ENCODE measurements at places on chromosomes 3 and 15.
A peak's percentile ranks its signal among the peaks of the same experiment; 100 is the strongest.

- no peak for DNase-seq
These were observed 4.8 kb upstream of the CSPG5 start for GRCh38 chr3:47583320-47584075.

DNA sequence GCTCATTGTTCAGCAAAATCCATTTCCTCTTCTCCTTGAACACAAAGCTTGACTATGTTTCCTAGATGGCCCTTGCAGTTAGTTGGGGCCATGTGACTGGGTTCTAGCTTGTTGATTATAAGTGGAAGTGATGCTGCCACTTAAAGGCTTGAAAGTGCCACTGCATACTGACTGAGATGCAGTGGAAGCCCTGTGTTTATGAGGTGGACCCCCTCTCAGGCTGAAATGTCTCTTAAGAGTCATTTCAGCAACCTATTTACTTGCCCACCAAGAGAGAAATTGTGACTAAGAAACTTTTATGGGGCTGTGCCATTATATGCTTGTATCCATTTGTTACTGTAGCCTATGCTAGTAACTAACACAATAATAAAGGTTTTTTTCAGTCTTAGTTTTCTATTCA is 8.4 kb upstream of the ANP32A start:
- DNase-seq = no peak

DNA sequence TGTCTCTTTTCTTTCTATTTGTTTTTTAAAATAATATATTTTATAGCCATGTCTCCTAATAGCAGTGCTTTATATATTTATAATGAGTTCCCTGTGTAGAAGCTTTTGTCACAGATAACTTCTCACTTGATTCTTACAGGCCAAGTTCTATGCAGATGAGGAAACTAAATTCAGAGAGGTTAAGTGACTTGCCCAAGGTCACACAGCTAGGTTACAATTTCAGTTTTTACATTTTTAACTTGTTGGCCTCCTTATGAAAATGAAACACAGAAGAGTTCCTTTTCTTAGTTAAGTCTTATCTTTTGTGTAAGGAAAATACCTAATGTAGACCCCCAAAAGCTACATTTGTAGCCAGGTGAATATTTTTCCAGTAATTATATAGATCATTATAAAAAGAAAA is 83.3 kb upstream of the SOX2 start:
- DNase-seq = no peak

- peak; percentile 64 for DNase-seq
These were observed 668 bp downstream of the MRAS start for GRCh38 chr3:138348754-138349739.

GRCh38 chr3:183554377-183554776 is 1.1 kb downstream of the KLHL6 start:
- DNase-seq = no peak

DNA sequence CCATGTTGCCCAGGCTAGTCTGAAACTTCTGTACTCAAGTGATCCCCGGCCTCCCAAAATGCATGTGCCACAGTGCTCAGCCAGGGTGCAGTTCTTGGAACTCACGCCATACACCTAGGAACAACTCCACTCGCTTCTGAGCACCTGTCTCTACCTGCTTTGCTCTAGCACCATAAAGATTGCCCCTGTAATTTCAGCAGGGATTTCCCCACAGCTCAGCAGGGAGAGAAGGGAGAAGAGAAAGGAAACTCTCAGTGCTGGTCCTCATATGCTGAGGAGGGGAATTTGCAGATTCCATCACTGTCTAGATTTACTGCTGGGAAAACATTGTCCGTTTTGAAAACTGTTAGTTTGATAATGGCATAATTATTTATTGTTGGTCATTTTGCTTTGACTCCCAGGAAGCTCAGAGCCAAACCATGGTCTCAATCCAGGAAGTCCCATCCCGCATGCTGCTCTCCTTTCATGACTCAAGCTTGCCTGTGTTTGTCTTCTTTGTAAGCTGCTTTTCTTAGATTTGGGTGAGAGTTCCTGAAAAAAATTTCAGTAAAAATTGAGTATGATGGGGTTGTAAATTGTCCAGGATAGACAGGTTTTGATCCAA is 24.2 kb downstream of the TRIM71 start:
- no peak for DNase-seq

GRCh38 chr3:63508305-63508704 is 144.2 kb upstream of the SNTN start:
- DNase-seq = no peak

DNA sequence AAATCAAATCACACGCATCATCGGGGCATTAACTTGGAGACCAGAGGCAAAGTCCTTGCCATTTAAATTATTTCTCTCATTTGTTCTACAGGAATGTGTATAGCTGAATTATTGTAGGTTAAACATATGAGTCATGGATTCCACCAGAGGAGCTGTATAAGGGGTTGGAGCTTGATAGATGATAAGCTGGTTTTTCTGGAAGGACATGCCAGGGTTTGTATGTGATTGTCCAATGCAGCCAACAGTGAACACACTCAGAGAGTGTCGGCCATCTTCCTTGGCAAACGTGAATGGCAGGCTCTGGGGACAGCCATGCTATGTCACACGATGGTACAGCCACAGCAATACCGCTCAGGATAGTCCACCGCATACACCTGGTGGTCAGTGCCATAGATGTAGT is 25.1 kb downstream of the SSUH2 start:
- no peak for DNase-seq

- DNase-seq = no peak
These were observed 366.0 kb upstream of the TBL1XR1 start for GRCh38 chr3:177563243-177563780.

DNA sequence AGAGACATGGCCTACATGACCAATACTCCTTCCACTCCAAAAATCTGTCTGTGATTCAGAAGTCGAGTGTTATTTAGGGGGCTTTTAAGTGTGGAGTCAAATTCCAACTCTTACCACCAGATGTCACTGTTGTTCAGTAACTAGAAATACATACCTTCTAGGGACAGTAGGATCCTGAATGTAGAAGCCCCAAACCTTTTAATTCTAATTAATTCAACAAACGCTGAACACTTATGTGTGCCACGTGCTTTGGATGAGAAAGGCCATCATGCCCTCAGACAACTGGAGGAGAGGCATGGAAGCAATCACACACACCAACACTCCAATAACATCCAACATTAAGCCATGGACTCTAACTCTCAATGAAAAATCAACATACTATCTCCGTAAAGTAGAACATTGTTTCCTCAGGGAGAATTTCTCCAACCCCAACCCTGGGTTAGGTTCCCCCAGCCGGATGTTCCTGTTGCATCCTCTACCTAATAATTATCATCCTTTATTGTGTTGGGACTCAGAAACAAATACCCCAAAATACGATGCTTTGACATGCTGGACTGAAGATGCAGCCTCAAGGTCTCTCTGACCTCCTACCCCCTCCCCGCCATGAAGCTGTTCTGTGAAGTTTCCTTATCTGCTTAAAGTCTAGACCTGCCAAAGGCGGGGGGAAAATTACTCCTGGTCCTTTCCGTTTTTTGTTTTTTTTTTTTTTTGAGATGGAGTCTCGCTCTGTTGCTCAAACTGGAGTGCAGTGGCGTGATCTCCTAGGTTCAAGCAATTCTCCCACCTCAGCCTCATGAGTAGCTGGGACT is 8.0 kb upstream of the CCDC13 start:
- DNase-seq = peak; percentile 42

DNA sequence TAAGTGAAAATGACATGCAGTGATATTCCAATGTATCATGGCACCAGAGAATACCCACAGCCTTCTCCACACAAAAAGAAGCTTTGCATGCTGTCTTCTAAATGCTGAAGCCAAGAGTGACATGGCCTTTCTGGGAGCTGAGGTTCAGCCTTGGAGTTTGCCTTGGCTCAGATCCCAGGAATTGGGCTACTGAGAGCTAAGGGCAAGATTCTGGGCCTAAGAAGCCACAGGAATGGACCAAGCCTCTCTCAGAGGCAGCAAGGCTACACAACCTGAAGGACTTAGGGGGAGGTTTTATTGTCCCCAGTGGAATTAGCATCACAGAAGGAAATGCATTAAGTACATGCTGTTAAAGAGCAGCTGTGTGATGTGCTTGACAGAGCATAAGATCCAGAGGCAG is 1078.5 kb downstream of the TUSC7 start:
- no peak for DNase-seq

DNA sequence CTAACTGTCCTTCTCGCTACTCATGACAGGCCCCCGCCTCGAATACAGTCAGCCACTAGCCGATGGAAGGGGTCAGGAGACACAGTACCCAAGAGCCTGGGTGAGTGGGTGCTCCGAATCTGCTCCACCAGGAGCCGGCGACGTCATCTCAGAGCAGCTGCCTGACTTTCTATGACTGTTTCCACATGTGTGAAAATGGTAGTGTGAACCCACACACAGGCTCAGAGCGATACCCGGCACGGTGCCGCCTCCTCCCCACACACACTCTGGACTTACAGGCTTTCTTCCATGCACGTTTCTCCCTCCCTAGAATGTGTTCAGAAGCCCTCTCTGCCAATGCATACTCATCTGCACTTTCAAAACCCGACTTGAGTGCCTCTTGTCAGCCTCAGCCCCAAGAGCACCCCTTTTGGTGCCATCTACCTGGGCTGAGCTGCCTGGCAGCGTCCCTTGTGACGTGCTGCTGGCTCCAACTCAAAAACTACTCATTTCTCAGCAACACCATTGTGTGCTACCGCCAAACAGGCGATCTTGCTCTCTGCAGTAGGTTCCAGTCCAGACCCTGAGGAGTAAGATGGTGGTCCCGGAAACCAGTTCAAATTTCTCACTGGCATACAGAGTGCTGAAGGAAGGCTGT is 29.7 kb downstream of the VGLL4 start:
- DNase-seq = no peak
